Glutamatergic neuron (in vitro differentiated cells): ENCODE measurements at places on chromosomes 11 and 22. TPM values are rescaled to one million over a fixed set of nuclear protein-coding genes. Genes with fewer than 3 reads are reported as not detected.

GRCh38 chr11:103872748-103873147 is 163.7 kb upstream of the DDI1 start:
- no peak for DNase-seq

DNA sequence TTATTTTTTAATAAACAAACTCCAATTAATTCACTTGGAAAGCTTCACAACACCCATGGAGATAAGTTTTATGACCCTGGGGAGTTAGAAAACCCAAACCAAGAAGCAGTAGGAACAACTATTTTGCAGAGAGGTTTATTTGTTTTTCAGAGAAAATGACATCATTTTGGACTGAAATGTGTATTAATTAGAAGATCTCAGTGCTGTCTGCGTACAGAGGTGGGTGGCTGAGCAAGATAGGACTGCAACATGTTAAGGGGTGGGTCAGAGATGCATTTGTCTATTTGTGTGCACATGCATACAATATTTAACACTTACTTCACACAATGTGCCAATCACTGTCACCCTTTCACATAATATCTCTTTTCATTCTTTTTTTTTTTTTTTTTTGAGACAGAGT is 1.1 kb downstream of the SCGB1A1 start:
- DNase-seq: no peak

- no peak for DNase-seq
Measured at GRCh38 chr22:31828739-31829138, 74.9 kb downstream of the DEPDC5 start.

GRCh38 chr11:64349404-64349803 is 9.4 kb downstream of the CCDC88B start:
- DNase-seq: no peak

DNA sequence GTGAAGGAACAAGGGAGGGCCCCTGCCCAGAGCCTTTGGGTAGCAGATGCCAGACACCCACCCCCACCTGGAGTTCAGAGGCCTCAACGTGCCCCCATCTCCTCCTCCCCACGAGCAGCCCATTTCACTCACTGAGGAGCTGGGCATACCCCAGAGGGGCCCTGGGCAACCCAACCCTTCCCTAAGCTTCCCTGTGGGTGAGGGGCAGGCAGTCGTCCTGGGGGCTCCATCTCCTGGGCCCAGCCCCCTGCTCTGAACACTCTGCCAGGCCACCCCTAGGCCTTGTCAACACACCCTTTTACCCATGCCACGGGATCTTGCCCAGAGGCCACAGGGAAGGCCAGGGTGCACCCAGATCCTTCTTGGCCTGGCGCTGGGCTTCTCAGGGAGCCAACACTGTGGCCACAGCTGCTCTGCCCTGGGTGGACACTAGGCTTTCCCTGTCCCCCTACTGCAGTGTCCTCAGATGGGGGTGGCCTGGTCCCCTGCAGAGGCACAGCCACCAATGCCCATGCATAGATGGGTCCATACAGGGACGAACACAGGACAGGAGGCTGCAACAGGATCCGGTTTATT is 3.4 kb downstream of the SLC25A1 start:
- no peak for DNase-seq

DNA sequence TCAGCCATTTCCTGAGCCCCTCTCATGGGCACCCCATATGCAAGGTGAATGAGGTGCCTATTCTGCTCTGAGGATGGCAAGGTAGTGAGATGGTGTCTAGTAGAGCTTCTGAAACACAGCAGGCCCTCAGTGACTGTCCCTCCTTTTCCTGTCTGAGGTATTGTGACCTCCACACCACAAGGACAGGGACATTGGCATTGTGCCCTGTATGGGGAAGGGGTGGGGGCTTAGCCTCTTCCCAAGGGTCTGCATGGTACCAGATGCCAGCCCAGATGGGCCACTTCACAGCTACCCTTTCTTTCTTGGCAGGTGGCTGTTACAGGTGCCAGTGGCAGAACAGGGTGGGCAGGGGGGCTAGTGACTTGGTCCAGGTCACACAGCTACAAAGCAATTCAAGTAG is 78.8 kb downstream of the CABIN1 start:
- DNase-seq: no peak

- peak; percentile 73 for DNase-seq
Measured at GRCh38 chr11:123505546-123506299, 75.7 kb downstream of the GRAMD1B start.

DNA sequence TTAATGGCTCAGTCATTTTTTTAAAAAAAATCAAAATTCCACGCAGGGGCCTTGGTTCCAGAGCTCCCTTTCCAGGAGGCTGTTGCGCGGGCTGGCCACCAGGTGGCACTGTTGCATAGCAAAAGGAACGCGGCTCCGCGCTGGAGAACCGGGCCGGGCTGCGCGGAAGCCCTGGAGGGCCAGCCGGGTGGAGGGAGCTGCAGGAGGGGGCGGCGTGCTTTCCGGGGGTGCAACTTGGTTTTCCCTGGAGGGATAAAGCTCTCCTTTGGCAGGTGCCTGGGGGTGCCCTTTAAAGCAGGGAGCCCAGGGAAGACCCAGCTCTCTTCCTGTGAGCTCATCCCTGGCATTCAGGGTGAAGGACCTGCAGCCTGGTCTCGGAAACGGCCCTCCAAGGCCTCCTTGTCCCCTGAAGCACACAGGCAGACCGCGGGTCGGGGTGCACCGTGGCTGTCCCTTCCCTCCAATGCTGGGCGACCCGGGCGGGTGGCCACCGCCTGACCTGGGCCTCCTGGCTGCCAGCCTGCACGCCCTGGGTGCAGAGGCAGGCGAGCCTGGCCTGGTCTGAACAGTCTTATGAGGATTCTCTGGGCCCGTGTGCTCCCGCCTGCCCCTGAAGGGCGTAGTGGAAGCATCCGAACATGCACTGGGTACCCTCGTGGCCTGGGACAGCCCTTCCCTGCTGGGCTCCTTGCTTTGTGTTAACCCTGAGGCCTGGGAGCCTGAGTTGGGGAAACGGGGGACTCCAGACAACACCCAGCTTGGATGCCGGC is 23.4 kb downstream of the KRTAP5-5 start:
- DNase-seq: peak; percentile 87

- DNase-seq: no peak
Measured at GRCh38 chr22:42138122-42138770, 7.6 kb upstream of the CYP2D6 start.

- DNase-seq: no peak
Measured at GRCh38 chr11:69948256-69949141, 129.3 kb upstream of the FGF3 start.

DNA sequence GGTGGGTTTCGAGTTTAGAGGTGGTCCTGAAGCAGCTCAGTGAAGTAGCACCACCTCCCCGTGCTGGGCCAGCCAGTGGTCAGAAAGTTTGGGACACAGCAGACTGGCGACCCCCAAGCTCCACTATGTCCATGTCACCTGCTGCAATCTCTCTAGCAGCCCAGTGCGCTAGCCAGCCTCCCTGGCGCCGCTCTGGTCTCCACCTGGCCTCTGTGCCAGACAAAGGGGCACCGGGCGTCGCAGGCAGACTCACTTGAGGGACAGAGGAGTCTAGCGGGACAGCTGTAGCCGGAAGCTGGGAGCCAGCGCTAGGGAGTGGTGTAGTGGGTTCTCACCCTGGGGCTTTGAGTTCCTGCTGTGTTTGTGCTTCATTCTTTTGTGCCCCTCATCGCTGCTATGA is 25.5 kb downstream of the MYBPC3 start:
- no peak for DNase-seq

DNA sequence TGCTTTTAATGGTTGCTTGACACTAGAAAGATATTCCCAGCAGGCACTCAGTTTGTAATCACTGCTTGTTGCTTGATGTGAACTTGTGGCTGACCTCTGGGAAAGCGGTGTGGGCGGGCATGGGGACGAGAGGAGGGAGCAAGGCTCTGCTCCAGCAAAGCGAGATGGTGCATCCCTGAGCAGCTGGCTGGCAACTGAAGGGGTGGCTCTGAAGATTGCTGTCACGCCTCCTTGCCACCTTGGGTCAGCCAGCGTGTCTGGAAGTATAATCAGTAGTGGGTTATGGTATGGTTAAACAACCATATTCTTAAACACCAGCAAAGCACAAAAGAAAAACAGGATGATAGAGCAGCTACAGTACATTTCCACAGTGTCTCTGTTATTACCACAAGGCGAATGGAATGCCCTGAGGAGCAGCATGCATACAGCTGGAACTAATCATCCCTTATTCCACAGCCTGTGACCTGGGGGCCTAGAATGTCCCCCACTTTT is 124.5 kb downstream of the TRIM44 start:
- DNase-seq: peak; percentile 70

DNA sequence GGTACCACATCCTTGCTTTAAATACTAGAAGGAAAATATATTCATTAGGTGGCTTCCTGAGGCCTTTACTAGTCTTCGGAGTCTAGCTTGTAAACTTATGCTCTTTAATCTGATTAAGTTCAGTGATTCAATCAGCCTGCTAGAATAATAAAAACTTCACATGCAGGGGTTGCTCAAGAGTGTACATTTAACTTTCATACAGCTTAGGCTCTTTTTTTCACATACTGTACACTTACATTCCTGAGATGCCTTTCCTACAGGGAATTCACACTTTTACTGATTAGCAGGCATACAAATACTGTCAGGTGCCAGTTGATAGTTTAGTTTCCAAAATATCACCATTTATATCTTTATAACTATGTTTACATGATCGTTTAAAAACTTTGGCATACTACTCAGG is 3.2 kb upstream of the ANO5 start:
- DNase-seq: no peak

GRCh38 chr11:2725368-2726300 is 25.8 kb upstream of the KCNQ1OT1 start:
- DNase-seq: no peak

DNA sequence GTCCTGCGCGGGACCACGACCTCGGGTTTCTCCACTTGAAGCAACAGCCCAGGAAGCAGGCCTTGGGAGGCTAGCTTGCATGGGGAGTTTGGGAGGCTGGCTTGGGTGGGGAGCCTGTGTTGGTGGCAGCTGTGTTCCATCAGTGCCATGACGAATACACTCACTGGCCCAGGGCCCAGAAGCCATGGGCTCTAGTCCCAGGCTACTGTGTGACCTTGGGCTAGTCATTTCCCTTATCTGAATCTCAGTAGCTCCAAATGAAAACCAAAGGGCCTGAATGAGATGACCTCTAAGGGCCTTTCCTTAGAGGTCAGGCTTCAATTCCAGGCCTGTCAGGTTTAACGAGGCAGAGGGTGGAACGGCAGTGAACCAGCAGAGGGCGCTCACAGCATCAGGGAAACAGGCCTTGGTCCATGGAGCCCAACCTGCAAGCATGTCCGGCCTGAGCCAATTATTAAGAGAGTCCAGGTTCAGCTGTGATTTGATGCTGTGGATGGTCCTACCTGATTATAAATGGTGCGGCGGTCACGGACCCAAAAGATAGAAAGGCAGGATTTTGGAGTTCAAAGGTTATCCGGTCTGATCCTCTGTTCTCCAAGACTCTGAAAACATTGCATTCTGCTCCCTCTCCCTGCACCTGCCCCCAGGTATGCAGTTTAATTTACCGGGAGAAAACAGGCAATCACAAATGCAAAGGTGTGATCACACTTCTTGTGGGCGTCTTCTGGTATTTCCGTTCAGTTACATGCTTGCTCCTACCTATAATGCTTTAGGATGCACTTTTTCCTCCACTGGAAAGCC is 15.9 kb downstream of the PTPN5 start:
- peak; percentile 89 for DNase-seq

- DNase-seq: no peak
Measured at GRCh38 chr11:122619757-122620156, 35.8 kb upstream of the UBASH3B start.

- DNase-seq: no peak
Measured at GRCh38 chr11:44855493-44855849, 95.2 kb downstream of the TP53I11 start.

DNA sequence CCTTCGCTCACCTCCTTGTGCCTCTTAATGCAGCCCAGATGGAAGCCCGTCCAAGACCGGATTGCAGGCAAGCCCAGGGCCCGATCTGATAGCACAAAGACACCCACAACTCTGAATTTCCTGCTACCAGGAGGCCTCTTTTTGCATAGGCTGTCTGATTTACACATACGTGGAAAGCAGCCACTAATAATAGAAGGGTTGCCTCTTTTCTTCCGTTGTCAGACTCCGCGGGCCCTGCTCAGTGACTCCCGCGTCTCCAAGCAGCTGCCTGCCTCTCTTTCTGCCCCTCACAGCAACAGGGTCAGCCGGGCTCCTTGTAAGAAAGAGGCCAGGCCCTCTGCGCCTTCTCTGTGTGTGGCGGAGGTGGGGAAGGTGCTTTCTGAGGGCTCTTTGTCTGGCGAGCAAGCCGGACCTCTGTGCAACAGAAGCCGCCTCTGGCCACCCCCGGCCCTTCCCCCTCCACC is 26.7 kb downstream of the FLI1 start:
- no peak for DNase-seq

DNA sequence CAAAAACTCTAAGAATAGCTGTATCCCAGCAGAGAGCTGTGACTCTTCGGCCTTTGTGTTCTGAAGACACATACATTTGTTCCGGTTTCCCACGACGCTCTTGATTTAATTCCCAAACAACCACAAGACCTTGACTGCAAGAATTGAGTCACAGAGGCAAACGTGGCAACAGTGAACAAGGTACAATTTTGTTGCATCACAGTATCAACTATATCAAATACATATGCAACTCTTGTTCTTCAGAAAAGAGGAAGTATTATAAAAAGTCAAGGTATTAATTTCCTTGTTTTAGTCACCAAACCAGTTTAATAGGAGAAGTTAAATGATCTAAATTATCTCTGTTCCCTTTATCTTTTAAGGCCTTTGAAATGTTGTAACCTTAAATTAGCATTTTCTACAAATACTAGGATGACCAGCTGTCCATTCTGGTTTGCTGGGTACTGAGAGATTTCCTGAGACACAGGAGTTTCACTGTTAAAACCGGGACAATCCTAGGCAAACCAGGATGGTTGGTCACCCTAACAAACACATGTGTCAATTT is 11.1 kb downstream of the HPS5 start:
- DNase-seq: no peak

GRCh38 chr11:112518371-112518770 is 257.7 kb upstream of the PLET1 start:
- no peak for DNase-seq

GRCh38 chr22:41928593-41929417 is 2.2 kb upstream of the TNFRSF13C start:
- DNase-seq: no peak

DNA sequence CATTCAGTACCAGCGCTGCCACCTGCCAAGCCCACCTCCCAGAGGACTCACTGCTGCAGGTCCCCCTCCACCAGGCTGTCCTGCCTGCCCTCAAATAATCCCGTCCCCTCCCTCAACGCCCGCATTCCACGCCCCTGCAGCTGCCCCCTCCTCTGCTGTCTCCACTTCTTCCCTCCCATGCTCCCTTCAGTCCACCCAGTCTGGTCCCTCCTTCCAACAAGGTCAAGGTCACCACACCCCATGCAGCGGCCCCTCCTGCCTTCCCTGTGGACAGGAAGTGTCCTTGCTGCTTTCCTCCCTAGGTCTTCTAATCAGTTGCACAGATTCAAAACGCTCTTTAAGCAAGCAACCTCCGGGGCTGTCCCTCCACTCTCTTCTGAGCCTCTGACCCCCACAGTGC is 12.1 kb downstream of the MACROD1 start:
- no peak for DNase-seq

SHANK3 gene
- 20.4 TPM for total RNA-seq

PANX2 gene
- 1.8 TPM for total RNA-seq

PNPLA5 gene
- not detected for total RNA-seq

OR4C11 gene
- not detected for total RNA-seq

HTR3A gene
- 14.5 TPM for total RNA-seq

PRODH gene
- 4.0 TPM for total RNA-seq

IGSF22 gene
- total RNA-seq: 1.1 TPM

ANO5 gene
- 5.4 TPM for total RNA-seq

NELL1 gene
- 0.29 TPM for total RNA-seq

CELSR1 gene
- total RNA-seq: 0.27 TPM

GRM5 gene
- not detected for total RNA-seq

GLYAT gene
- total RNA-seq: not detected
